Right renal cortex interstitium (tissue), 3 donors: ENCODE measurements at places on chromosomes 1 and 21.

DNA sequence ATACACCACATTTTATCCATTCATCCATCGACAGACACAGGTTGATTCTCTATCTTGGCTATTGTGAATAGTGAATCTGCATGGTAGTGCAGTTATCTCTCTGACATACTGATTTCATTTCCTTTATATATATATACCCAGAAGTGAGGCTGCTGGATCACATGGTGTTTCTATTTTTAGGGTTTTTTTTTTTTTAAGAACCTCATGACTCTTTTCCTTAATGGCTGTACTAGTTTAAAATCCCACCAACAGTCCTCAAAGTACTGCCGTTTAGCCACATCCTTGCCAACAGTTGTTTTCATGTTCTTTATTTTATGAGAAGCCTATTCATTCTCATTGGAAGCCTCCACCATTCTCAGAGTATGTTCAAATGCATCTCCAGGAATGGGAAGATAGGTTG is 258.7 kb upstream of the SNX7 start:
- no peak for DNase-seq

DNA sequence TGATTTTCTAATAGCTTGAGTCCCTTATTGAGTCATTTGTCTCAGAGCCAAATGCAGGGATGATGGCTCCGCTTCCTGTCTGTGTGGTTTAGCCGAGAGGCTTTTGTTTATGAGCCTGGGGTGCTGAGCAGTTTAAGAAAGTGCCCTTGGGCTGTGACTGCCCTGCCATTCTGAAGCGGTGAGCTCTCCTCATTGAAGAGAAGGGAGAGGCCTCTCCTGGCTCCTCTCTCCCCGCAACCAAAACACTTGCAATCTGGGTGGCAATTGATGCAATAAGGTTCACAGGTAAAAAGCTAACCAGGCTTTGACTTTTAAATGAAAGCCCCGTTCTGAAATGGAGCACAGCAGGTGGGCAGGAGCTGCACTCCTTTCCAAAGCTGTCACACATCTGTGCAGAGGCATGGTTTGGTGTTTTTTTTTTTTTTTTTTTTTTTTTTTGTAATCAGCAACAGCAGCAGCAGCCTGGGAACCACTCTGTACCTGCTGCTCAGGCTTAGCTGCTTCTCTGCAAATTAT is 403.7 kb downstream of the SIPA1L2 start:
- DNase-seq = no peak

GRCh38 chr1:71861022-71861421 is 421.3 kb downstream of the NEGR1 start:
- DNase-seq = no peak

- no peak for DNase-seq
Observed at GRCh38 chr1:11498956-11499594, 20.1 kb downstream of the DISP3 start.

GRCh38 chr1:157399343-157399983 is 152.9 kb downstream of the FCRL5 start:
- no peak for DNase-seq

- no peak for DNase-seq
Observed at GRCh38 chr1:154852845-154853244, 17.2 kb downstream of the KCNN3 start.

DNA sequence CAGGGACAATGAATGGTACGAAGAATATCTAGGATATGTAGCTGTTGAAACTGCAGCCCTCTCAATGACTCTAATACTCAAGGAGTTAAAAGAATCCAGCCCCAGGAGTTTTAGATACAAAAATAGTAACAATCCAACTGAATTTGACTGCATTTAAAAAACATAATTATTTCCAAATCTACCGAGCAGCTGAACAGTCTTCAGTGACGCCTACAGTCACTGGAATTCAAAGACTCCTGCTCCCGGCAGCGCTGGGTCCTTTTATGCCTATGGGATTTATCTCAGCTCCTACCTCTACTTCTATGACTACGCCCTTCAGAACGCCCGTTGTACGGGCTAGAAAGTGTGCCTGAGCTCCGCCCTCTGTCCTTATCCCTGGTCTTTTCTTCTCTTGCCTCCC is 55.7 kb downstream of the WARS2 start:
- no peak for DNase-seq

GRCh38 chr1:214823311-214824117 is 220.5 kb downstream of the CENPF start:
- no peak for DNase-seq

- no peak for DNase-seq
Observed at GRCh38 chr1:216528816-216529215, 105.6 kb upstream of the USH2A start.

- DNase-seq = no peak
Observed at GRCh38 chr1:8026976-8027747, 1.1 kb upstream of the ERRFI1 start.

- DNase-seq = no peak
Observed at GRCh38 chr1:85571181-85571759, 9.3 kb upstream of the CCN1 start.

DNA sequence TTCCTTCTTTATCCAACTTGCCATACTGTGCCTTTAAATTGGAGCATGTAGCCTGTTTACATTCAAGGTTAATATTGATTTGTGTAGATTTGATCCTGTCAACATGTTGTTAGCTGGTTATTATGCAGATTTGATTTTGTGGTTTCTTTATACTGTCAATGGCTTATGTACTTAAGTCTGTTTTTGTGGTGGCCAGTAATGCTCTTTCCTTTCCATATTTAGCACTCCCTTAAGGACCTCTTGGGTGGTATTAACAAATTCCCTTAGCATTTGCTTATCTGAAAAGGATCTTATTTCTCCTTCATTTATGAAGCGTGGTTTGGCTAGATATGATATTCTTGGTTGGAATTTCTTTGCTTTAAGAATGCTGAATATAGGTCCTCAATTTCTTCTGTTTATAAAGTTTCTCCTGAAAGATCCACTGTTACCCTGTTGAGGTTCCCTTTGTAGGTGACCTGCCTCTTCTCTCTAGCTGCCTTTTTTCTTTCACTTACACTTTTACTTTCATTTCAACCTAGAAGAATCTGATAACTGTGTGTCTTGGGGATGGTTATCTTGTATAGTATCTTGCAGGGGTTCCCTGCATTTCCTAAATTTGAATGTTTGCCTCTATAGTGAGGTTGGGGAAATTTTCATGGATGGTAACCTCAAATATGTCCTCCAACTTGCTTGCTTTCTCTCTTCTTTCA is 86.9 kb upstream of the NEGR1 start:
- DNase-seq = no peak
